ENCODE measurements at places on chromosomes 13 and 19.

- no peak for DNase-seq
Measured at GRCh38 chr19:50402544-50403301, 16.0 kb upstream of the SPIB start.

GRCh38 chr13:109773276-109773675 is 13.1 kb downstream of the IRS2 start:
- no peak for DNase-seq

DNA sequence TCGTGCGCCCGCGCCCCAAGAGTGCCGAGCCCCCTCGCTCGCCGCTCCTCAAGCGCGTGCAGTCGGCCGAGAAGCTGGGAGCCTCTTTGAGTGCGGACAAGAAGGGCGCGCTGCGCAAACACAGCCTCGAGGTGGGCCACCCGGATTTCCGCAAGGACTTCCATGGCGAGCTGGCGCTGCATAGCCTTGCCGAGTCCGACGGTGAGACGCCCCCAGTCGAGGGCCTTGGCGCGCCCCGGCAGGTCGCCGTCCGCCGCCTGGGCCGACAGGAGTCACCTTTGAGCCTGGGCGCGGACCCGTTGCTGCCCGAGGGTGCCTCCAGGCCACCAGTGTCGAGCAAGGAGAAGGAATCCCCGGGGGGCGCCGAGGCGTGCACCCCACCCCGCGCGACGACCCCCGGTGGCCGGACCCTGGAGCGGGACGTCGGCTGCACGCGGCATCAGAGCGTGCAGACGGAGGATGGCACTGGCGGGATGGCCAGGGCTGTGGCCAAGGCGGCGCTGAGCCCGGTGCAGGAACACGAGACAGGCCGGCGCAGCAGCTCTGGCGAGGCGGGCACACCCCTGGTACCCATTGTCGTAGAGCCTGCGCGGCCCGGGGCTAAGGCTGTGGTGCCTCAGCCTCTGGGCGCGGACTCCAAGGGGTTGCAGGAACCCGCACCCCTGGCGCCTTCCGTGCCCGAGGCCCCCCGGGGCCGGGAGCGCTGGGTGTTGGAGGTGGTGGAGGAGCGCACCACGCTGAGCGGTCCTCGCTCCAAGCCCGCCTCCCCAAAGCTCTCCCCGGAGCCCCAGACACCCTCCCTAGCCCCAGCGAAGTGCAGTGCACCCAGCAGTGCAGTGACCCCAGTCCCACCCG is 7.1 kb downstream of the DNASE2 start:
- no peak for DNase-seq

GRCh38 chr19:46900341-46900740 is 39.5 kb downstream of the ARHGAP35 start:
- no peak for DNase-seq

DNA sequence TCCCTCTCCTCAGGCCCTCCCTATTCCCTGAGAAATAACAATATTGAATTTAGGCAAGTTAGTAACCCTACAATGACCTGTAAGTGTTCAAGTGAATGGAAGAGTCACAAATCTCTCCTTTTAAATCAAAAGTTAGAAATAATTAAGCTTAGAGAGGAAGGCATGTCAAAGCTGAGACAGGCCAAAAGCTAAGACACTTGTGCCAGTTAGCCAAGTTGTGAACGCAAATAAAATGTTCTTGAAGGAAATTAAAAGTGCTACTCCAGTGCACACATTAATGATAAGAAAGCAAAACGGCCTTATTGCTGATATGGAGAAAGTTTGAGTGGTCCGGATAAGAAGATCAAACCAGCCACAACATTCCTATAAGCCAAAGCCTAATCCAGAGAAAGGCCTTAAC is 120.9 kb downstream of the RBM26 start:
- no peak for DNase-seq

Measured in anterior cingulate cortex (tissue), 58 donors.